ENCODE measurements at places on chromosomes 3 and 15.

GRCh38 chr3:107806536-107806935 lies 283.8 kb downstream of the BBX start:
- no peak for ATAC-seq

GRCh38 chr3:138914870-138915502 lies 32.0 kb downstream of the FOXL2 start:
- ATAC-seq: peak; percentile 2

GRCh38 chr3:18840535-18841137 lies 307.7 kb upstream of the KCNH8 start:
- ATAC-seq: no peak

DNA sequence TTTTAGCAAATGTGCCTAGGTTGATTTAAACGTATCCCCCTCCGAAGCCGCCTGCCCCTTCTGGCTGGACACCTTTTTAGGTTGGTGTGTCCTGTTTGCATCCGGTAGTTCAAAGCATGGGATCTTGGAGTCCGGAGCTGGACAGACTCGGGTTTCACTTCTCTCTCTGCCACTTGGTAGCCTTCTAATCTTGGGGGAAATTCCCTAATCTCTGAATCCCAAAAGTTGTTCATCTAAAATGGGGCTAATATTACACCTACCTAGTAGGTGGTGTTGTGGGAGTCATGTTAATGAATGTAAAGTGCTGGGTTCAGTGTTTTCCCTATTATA lies 760 bp downstream of the FANCI start:
- peak; percentile 59 for ATAC-seq

DNA sequence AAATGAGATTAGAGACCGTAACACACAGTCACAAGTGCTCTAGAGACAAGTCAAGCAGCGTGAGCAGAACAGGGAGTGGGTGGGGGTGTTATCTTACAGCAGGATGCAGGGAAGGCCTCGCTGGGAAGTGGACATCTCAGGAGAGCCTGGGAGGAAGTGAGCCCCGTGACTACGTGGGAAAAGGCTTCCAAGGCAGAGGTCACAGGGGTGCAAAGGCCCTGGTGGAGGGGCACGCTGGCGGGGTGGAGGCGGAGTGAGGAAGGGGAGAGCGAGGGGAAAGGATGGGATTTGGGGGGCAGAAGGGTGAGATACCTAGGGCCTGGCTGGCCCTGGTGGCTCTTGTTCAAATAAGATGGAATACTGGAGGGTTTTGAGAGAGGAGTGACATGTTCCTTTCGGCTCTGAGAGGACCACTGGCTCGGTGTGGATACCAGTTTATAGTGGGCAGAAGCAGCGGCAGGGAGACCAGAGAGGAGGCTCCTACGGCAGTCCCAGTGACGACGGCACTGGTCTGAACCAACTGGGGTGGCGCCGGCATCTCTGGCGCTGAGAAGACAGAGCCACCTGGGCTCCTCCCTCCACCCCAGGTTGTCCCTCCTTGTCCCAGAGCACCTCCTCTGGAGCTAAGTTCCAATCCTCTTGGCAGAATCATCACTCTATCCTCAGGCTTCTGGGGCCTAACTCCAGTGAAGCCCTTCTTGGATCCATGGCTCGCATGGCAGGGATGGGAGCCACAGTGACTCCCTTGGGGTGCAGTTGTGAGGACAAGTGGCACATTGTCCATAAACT lies 266.2 kb upstream of the LYSMD4 start:
- no peak for ATAC-seq

DNA sequence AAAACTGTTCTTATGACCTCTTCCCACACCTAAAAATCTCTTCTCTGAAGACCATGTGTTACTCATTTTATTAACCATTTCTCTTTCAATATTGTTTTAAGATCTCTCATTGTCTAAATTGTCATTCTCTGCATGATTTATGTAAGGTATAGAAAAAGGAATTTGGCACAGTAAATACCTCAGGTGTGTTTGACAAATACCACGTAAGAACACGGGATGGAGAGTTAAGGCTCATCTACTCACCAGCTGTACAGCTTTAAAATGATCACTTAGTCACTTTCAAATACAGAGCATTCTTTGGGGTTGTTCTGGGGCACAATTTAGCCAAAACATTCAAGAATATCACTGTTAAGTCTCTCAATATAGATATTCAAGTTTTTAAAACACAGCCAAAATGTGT lies 627.1 kb downstream of the MCTP2 start:
- no peak for ATAC-seq

DNA sequence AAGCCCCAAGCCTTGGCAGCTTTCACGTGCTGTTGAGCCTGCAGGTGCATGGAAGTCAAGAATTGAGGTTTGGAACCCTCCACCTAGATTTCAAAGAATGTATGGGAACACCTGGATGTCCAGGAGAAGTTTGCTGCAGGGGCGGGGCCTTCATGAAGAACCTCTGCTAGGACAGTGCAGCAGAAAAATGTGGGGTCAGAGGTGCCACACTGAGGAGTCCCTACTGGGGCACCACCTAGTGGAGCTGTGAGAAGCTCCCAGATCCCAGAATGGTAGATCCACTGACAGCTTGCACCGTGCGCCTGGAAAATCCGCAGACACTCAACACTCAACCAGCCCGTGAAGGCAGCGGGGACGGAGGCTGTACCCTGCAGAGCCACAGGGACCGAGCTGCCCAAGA lies 201.6 kb downstream of the OCA2 start:
- ATAC-seq: no peak

- no peak for ATAC-seq
Measured at GRCh38 chr3:1404270-1404962, 311.6 kb downstream of the CNTN6 start.

DNA sequence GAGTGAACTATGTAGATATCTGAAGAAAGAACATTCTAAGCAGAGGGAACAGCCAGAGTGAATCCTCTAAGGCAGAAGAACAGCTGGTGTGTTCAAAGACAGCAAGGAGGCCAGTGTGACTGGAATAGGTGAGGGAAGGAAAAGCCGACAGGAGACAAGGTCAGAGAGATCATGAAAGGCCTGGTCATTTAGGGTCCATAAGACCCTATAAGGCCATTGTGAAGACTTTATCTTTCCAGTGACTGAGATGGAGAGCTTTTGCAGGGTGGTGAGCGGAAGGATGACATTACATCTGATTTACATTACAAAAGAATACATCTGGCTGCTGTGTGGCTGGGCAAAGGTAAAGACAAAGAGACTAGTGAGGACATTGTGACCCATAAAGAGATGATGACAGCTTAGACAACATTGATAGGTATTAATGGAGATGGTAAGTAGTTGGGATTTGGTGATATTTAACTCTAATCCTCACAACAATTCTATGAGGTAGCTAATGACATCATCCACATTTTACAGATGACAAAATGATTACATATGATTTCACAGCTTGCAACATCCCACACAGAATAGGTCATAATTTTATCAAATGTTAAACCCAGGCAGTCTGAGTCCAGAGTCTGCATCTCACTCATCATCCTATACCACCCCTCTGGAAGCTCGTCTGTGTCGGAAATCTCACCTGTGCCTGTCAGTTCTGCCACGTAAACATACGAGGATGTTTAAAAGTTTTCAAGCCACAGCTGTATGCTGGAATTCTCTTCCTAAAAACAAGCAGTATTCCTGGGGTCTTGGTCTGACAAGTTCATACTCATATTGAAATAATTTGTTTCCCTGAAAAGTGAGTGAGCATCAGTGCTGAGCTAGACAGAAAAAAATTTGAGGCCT lies 70.2 kb upstream of the PIK3R4 start:
- ATAC-seq: no peak

GRCh38 chr3:161637559-161637958 lies 141.0 kb downstream of the OTOL1 start:
- no peak for ATAC-seq

- ATAC-seq: no peak
Measured at GRCh38 chr3:72388644-72389043, 459.6 kb downstream of the SHQ1 start.

DNA sequence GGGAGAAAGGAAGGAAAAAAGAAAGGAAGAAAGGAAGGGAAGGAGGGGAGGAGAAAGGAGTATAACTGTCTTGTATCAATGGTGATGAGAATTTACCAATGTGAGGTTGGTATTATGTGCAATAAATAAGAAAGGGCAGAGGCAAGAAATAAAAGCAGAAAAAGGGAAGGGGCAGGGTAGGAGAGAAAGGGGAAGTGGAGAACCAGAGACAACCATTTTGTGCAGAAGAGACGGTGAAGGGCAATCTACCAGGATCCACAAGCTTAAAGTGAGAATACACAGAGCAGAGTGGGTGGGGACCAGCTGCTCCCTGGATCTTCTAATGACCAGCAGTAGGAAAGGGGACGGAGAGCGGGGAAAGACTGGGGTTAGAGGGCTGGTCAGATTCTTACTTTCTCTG lies 106.9 kb upstream of the SLCO2A1 start:
- no peak for ATAC-seq

- ATAC-seq: peak; percentile 100
Measured at GRCh38 chr15:52651868-52652267, 27.3 kb downstream of the ATOSA start.

- no peak for ATAC-seq
Measured at GRCh38 chr3:45922039-45922326, 21.3 kb upstream of the CXCR6 start.

DNA sequence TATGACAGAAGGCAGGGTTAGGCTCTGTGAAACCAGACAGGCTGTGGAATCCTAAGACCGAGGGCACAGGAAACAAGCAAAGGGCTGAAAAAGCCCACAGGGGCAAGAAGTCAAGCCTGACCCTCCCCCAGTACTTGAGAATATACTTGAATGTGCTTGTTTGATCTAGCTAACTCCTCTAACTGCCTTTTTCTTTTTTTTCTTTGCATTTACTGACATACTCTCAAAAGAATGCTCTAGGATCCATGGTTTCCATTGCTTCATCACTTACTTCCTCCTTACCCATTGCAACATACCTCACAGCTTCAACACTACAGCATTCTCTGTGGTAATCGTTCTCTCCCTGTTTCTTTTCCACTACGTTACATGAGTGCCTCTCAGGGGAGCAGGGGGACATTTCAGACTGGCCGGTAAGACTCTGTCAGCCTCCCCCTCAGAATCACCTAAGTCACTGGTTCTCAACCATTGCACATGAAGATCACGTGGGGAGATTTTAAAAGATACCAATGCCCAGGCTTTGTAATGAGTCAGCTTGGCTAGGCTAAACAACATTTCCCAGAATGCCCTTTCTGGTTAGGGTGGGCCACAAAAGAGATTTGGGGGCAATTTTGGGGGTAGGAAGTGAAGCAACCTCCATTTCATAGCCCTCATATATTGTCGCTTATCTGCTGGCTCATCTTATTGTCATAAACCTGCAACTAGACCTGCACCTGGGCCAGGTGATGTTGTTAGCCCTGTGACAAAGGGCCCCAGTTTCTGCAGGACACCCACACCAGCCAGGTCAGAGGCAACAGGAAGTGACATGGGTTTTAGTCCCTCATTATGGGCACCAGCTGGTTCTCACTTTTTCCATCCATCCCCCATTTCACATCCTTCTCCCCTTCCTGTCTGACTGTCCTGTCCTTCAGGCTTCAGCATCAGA lies 24.6 kb upstream of the RSL24D1 start:
- peak; percentile 50 for ATAC-seq

DNA sequence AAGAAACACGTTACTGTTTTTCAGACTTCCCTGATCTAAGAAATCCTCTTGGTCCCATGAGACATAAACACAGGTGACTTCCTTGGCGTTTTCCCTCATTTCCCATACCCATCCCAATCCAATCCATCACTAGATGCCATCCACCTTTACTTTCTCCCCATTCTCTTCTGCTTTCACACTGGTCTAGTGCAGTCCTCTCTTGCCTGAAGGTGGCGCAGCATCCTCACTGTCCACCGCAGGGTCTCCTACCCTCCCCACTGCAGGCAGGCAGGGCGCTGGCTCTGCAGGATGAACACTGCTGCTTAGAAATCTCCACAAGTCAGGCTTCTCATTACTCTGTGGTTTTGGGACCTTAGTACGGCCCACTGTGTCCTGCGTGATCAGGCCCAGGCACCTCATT lies 58.2 kb downstream of the RAB7A start:
- ATAC-seq: peak; percentile 65

DNA sequence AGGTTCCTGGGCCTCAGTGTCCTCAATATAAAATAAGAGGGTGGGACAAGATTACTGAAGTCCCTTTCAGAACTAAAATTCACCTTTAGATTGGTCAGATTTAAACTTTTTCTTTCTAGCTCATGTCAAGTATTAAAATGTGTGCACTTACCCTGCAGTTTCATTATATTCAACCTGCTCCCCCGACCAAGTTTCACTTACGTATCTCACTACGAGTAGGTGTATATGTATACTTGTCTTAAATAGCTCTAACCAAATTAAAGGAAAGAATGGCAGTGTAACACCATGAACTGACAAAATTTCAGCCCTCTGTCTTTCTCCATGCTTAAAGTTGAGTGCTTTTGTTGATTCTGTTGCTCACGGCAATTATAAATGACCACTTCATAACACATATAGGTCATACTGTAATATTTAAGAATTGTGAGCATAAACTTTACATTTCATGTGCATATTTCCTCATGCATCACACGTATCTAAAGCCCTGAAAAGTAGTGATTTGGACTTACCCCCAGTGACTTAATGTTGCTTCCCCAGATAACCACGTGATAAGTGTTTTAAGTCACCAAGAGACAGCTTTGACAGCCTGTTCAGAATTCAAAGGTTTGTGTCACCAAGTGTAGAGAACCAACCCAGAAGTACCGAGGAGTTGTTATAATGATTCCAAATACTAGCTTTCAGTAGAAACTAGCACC lies 70.0 kb downstream of the PGPEP1L start:
- ATAC-seq: no peak

DNA sequence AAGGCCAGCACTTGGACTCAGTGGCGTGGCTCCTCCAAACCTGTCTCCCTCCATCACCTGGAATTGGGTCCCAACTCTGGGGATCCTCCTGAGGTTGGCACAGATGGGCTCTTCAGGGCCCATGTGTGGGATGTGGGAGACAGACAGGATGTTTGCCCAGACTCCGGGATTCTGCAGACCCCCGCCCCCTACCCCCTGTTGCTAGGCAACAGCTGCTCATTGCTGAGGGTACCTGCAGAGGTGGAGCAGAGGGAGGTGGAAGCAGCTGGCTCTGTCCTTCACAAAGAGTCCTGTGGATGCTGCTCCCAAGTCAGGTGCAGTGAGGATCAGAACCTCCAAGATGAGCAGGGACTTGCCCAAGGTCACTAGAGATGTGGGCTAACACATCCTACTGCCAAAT lies 40.0 kb upstream of the SLC6A1 start:
- no peak for ATAC-seq

GRCh38 chr3:47225310-47225906 lies 57.2 kb downstream of the KIF9 start:
- ATAC-seq: no peak

DNA sequence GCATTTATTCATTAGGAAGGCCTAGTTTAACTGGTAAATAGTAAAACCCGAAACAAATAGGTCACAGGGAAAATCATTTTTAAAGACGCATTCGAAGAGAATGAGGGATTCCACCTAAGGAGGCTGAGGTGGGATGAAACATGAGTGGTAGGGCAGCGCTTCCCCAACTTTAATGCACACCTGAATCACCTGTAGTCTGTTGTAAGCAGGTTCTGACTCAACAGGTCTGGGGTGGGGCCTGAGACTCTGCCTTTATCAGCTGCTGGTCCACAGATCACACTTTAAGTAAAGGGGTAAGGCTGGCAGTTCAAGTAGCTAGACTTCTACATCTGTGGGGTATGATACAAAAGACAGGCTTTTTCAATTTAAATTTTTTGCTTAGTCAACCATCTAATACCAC lies 223.5 kb upstream of the UBE2E2 start:
- no peak for ATAC-seq
